Keratinocyte (primary cell): ENCODE measurements at places on chromosomes 7 and 10.

- no peak for DNase-seq
Measured at GRCh38 chr10:86728056-86728455, 28.4 kb upstream of the BMPR1A start.

DNA sequence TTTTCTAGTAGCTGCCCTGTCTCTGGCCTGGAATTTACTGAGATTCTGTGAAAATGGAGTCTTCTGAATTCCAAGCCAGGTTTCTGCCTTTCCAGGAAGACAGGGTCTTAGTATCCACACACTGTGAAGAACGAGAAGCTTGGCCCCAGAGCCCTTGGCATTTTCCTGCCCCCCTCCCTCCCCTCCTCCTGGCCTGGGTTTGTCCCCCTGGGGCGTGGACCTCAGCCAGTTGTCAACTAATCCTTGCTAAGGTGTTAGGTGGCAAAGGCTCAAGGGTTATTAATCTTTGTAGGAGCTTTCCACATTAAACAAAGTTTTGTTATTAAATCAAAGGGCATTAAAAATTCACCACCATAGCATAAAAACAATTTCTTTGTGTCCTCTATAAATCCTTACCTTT lies 329.5 kb downstream of the RNLS start:
- no peak for DNase-seq

DNA sequence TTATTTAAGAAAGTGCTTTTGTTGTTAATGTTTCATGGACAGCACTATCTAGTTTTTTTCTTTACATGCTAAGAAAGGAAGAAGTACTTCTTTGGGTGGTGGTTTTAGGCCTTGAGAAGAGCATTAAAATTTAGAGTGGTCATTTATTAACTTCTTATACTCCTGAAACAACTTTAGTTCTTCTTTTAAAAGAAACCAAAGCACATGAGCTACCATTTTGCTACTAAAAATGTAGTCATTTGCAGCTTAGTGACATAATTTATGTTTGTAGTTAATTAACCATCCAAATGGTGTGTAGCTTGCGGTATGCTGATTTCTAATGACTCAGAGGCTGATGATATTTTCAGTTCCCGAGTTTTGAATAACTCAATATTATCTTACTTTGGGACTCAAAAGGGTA lies 207.5 kb downstream of the BBS9 start:
- DNase-seq = no peak

DNA sequence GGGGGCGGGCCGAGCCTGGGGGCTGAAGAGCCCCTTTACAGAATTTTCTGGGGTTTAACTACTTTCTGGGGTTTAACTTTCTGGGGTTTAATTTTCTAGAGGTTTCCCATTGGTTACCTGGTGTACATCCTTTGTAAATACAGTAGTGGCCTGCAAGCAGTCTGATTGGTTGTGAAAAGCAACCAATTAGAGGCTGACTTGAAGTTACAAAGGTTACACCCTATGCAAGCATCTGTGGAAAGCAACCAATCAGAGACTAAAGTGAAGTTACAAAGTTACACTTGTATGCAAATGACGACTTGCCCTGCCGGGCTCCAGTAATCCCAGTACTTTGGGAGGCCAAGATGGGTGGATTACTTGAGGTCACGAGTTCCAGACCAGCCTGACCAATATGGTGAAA lies 27.4 kb downstream of the GTF2I start:
- no peak for DNase-seq

DNA sequence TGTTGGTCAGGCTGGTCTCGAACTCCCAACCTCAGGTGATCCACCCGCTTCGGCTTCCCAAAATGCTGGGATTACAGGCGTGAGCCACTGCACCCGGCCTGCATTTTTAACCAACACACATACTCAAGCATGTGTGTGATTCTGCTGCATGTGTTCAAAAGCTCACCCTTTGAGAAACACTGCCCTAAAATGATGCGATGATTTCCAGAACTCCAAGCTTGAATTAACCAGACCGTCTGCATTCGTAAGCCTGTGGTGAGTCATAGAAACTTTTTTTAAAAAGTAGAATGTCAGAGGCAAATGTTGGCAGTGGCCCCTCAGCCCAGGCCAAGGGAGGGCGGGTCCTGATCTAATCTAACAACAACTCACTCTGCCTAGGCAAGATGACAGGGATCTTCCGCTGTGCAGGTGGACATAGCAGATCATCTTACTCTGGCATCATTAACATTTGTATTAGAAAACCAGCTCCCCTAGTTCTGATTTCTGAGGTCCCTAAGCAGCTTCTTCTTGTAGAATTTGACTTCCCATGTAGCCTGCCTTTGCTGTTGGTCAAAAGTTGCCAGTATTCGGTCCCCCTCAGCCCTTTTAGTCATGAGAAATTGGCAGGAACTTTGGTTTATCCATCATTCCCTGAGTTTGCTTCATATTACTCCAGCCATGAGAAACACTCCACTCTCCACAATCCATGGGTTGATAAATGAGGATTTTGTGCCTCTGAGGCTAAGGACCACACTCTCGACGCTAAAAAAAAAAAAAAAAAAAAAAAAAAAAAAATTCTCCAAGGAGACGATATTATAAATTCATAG lies 190.4 kb downstream of the SKIDA1 start:
- DNase-seq = peak; percentile 80

DNA sequence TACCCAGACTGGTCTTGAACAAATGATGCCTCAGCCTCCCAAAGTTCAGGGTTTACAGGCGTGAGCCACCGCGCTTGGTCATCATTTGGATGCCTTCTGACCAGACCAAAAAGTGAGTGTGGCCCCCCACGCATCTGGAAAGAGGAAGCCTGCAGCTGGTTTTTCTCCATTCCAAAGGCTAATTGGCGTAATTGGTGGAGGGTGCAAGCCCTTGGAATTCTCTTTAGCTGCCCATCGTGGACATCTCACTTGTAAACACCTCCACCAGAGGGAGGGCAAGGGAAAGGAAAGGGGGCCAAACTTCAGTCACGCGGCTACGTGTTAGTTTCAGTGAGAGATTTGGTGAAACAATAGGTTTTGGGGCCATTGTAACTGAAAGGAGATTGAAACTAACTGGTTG lies 4.1 kb upstream of the ARHGAP21 start:
- DNase-seq = no peak

- no peak for DNase-seq
Measured at GRCh38 chr10:126661841-126662515, 8.5 kb downstream of the C10orf90 start.

DNA sequence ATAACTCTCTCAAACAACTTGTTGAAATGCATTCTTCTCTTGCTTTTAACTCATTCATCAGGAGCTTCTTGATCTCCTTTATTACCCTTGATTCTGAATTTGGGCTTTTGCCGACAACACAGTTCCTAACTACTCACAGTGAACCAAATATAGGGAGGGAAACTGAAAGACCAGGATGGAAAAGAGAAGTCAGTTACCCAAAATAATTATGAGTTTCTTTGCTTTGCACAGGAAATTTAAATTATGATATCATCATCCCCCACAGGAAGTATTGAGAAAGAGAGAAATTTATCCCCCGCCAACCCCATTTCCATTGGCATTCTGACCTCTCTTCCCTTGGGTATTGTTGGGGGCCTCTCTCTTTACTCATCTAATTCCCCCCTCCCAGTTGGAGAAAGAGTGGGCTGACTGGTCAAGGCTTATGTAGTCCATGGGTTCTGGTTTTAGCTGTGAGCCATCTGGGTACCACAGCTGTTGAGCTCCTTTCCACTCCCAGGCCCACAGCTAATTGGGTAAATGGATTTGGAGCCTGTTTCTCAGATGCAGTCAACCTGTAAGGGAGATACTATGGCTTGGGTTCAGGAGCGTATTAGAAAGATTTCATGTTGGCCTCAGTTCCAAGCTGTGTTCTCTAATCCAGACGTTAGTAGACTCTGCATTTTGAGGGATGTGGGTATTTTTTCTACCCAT lies 109.0 kb downstream of the FZD1 start:
- DNase-seq = no peak

DNA sequence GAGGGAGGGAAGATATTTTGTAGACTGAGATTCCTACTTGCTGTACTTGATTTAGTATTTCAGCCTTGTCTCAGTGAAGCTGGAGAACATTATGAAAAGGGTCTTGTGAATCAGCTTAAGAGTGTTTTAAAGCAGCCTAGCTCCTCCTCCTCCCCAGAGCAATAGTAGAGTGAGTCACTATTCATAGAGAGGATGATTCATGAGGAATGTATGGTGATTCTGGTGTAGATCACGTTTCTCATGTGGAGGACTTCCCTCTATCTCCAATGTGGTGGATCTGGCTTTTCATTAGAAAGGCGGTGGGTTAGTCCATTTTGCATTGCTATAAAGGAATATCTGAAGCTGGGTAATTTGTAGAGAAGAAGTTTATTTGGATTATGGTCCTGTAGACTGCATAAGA lies 340.1 kb upstream of the CHRM2 start:
- peak; percentile 0 for DNase-seq

GRCh38 chr10:29255104-29255503 lies 33.8 kb upstream of the LYZL1 start:
- DNase-seq = no peak

DNA sequence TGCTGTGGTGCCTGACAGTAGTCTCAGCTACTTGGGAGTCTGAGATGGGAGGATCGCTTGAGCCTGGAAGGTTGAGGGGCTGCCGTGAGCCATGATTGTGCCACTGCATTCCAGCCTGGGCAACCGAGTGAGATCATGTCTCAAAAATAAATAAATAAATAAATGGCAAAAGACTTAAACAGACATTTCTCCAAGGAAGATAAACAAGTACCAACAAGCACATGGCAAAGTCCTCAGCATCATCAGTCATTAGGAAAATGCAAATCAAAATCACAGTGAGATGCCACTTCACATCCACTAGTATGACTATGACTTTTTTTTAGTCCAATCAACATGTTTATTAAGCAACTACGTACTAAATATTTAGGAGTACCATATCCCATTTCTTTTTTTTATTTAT lies 21.3 kb upstream of the KPNA7 start:
- DNase-seq = no peak

GRCh38 chr7:142436601-142437000 lies 178.7 kb upstream of the PRSS58 start:
- DNase-seq = no peak

DNA sequence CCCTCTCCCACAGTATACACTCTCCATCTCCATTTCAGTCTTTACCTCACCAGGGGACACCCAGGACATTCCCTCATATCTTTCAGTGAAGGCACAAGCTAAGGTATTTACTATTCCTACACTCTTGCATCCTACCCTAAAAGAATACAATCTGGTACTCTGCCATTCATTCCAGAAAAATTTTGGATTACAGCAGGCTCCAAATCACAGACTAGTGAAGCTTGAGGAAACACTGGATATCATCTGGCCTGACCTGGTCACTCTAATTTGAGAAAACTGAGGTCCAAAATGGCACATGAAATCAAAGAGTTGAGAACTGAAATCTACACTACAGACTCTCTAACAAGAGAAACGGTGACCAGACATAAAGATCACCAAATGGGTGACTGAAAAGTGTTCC lies 61.7 kb downstream of the CREB3L2 start:
- no peak for DNase-seq

DNA sequence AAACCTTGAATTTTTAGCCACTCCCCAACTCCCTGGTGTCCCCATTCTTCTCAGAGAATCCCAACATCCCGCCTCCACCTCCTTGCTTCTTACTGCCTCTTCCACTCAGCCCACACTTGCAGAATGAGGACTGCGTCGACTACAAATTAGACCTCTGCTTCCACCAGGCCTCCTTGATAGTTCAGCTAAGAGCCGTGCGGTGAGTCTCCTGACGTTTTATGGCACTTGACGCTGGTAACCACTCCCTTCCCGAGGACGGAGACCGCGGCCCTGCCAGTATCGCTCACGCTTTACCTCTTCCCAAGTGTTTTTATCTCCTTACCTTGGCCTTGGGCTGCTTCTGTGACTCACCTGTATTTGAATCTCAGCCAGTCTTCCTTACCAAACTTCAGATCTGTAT lies 31.1 kb downstream of the RBM17 start:
- DNase-seq = peak; percentile 63

DNA sequence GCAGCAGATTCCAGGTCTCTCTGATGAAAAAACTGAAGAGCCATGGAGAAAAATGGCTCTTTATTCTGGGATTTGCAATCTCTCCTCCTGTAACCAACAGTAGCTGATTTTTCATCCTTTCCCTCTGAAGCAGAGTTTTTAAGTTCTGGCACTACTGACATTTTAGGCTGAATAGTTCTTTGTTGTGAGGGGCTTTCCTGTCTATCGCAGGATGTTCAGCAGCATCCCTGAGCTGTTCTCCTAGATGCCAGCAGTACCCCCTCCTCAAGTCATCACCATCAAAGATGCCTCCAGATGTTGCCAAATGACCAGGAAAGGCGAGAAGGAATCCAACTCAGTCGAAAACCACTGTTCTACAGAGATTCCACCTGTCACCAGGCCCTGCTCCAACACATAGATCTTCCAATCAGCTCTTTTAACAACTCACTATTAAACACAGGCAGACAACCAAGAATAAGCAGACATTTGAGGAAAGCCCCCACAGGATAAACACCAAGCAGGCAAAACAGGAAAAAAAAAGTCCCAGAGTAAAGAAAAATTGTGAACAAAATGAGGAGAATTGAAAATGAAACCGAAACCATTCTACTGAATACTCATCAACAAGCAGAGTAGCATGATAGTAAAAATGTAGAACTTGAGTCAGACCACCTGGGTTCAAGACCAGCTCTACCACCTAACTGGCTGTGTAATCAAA lies 124.8 kb downstream of the MPP7 start:
- no peak for DNase-seq

GRCh38 chr10:102550636-102551210 lies 47.0 kb downstream of the SUFU start:
- no peak for DNase-seq

- DNase-seq = no peak
Measured at GRCh38 chr10:112045938-112046337, 137.6 kb downstream of the GPAM start.

DNA sequence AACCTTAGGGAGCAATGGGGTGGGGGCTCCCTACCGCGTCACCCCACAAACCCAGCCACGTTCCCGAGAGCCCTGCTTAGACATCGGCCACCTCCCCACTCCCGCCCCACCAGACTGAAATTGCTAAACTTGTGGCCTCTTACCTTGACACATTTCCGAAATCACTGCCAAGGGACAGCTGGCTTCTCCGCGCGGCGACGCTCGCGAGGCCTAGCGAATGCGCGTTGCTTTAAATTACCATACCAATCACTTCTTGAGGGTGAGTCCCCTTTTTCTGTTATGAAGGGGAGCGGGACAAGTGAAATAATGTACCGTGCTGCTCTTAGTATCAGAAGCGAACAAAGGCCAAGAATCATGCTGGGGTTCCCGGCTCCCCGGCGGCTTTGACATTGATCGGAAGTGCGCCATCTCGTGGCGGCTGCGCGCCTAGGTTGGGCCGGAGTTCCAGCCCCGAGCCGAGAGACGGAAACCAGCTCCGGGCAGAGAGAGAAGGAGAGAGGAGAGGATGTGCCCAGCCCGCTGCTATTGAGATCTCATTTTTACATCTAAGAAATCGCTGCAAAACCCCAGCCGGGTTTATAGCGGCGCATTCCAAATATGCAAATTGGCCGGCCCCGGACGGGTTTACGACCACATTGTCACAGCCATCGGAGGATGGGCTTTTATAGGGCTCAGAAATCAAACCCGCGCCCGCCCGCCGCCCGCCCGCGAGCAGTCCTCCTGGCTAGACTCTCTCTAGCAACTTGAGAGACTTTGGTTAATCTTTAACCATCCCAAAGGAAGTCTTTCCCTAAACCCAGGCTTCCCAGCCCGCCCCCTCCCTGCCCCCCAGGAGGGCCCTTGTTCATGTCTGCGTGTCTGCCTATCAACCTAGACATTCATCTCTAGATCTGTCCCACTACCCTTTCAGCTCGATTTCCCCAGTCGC lies 5.3 kb downstream of the HOXA11 start:
- no peak for DNase-seq

- DNase-seq = no peak
Measured at GRCh38 chr10:52674474-52674873, 98.1 kb downstream of the MBL2 start.

- no peak for DNase-seq
Measured at GRCh38 chr10:101775273-101776160, at the start of gene FGF8. Gene FGF8 (minus strand): TSS chr10:101776114. CDS start chr10:101775900, 214 bp downstream.
